Brain pericyte (primary cell): ENCODE measurements at places on chromosomes 12 and 14.

DNA sequence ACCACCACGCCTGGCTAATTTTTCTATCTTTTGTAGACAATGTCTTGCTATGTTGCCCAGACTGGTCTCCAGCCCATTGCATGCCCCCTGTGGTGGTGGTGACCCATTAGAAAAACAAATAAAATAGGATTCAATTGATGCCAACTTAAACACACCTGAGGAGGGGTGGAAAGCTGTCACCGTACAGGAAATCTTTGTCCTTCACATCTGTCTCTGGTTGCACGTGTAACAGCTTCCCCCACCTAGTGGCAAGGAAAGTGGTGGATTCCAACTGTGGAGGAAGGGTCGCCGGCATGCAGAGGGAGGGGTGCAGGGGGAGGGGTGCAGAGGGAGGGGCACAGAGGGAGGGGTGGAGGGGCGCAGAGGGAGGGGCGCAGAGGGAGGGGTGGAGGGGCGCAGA, 26.1 kb upstream of the GPR68 start:
- no peak for DNase-seq

GRCh38 chr14:56112781-56113180, 5.4 kb upstream of the PELI2 start:
- DNase-seq = no peak

DNA sequence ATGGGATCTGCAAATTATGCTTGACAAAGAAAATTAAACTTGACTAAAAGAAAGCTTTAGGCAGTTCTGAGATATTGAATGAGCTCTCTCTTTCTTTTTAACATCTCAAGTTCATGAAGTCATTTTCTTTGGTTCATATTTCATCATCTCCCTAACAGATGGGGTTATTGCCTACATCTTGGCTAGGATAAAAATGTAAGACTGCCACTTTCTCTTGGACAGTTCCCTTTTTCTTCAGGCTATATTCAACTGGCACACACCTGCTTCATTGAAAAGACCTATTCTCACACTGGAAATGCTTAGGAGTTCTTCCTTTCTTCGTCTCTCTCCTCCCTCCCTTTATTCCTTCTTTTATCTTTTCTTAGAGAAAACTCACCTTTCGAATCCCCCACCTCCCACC, 355.9 kb upstream of the SEL1L start:
- DNase-seq = no peak

DNA sequence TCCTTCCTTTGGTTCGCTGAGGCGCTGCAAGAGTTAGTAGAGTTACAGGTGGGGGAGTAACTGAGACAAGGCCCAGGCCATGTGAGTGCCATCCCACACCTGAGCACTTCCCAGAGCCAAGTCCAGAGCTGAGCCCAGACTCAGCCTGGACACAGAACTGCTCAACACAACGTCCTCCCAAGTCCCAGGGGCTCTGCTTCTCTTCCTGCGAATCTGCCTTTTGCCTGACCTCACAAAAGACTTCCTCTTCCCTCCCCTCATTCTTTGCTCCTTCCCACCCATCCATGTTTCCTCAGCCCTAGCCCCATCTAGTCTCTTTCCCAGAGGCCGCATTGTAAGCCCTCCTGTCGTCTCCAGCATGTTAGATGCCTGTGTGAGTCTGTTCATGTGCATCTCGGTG, 16.6 kb upstream of the MCRS1 start:
- no peak for DNase-seq
